Stimulated activated CD8-positive, alpha-beta memory T cell treated with anti-CD3 and anti-CD28 coated beads, Interleukin-4, amount 100 ng/mL, for 24 hours (primary cell): ENCODE measurements at places on chromosomes 3 and 15.

DNA sequence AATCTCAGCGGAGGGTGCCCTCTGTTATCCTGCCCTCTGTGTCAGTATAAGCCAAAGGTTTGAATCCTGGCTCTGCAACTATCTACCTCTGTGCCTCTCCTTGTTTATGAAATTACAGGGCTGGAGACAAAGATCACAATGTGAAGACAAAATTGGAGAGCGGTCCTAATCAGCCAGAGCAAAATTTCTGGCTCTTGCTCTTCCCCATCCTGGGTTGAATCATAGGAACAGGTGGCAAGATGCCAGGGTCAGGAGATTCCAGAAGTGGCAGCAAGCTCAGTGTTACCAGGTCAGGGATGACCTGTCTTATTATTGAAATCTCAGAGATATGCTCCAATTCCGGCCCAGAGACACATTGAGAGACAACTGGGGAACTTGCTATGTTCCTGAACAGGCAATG is 2.3 kb upstream of the CCR2 start:
- DNase-seq, result no peak

- no peak for DNase-seq
Observed at GRCh38 chr3:175704366-175705055, 845.4 kb downstream of the NAALADL2 start.

- DNase-seq, result no peak
Observed at GRCh38 chr3:42663581-42664437, 10.3 kb downstream of the ZBTB47 start.

GRCh38 chr3:100563652-100564211 is 45.7 kb upstream of the ADGRG7 start:
- no peak for DNase-seq

- no peak for DNase-seq
Observed at GRCh38 chr15:73784291-73784690, 31.1 kb upstream of the INSYN1 start.

- no peak for DNase-seq
Observed at GRCh38 chr3:165751637-165752036, 85.6 kb downstream of the BCHE start.

GRCh38 chr3:115595611-115596275 is 27.6 kb upstream of the GAP43 start:
- no peak for DNase-seq

- no peak for DNase-seq
Observed at GRCh38 chr3:120093119-120093910, 932 bp downstream of the GSK3B start.

GRCh38 chr3:42689421-42690014 is 4.2 kb downstream of the KLHL40 start:
- no peak for DNase-seq

DNA sequence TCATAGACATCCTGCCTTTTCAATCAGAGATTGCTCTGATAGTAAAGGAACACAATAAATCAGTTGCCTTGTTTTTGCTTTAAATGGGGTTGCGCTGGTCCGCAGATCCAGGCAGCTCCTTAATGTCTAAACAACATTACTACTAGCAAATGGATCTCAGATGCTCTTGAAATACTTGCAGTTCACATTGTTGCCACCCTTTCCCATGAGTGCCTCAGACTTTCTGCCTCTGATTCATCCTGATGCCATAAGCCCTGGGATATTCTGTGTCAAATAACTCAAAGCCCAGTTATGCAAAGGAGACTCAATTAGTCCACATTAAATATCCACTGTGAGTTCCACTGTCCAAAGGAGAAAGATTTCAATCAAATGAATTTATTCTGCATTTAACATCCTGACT is 196.7 kb downstream of the PLCH1 start:
- no peak for DNase-seq

GRCh38 chr3:15299036-15299435 is 33.4 kb downstream of the SH3BP5 start:
- no peak for DNase-seq

DNA sequence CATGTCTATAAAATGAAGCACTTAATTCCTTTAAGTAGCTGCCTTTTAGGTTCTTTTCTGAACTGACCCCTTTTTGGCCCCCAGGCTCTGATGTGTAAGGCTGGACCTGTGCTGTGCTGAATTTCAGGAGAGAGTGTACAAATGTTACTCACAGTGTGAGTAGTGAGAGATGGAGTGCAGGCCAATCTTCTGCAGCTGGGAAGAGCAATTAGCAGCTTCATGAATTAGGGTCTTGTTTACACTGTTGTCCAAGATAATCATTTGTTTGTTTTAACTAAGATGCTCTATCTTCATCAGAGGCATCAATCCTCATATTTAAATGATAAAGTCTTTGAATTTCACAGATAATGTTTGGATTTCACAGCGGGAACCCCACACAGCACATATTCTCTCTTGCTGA is 19.4 kb downstream of the ARPP21 start:
- DNase-seq, result no peak

DNA sequence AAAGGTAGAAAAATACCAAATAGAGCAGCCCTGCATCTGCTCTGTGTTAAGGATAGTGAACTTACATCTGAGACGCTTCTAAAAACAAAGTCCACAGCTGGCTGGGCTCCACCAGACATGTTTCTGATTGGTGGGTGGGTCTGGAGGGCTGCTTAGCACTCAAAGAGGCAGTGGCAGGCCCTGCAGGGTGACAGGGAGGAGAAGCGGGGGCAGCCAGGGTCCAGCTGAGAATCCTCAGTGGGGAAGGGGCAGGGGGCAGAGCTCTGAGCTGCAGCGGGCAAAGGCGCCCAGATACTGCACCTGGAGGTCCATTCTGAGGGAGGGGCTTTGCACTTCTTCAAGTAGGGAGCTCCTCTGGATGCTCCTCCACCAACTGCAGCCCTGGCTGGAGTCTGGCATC is 28.1 kb downstream of the PRR23E start:
- DNase-seq, result no peak
